ENCODE measurements at places on chromosomes 7 and 10. TPM values are rescaled to one million over a fixed set of nuclear protein-coding genes. Genes with fewer than 3 reads are reported as not detected.

VSTM2A gene
- total RNA-seq: not detected

NKX2-3 gene
- not detected for total RNA-seq

ALKBH4 gene
- 5.3 TPM for total RNA-seq

TMEM140 gene
- total RNA-seq: 22.8 TPM

PLEKHS1 gene
- total RNA-seq: not detected

CHN2 gene
- 17.7 TPM for total RNA-seq

TWIST1 gene
- 1.4 TPM for total RNA-seq

MOGAT3 gene
- total RNA-seq: not detected

MNX1 gene
- total RNA-seq: not detected

ATOH7 gene
- total RNA-seq: not detected

OLAH gene
- 0.27 TPM for total RNA-seq

SPDYE8 gene
- not detected for total RNA-seq

GRID2IP gene
- not detected for total RNA-seq

WEE2 gene
- not detected for total RNA-seq

SPRN gene
- not detected for total RNA-seq

GPR158 gene
- total RNA-seq: not detected

VWDE gene
- total RNA-seq: not detected

ANKRD61 gene
- not detected for total RNA-seq

ZNF518A gene
- total RNA-seq: 10.0 TPM

EPHB6 gene
- 2.6 TPM for total RNA-seq

PPP3CB gene
- total RNA-seq: 64.1 TPM

FKBP9 gene
- total RNA-seq: 120 TPM

GNAI1 gene
- 11.3 TPM for total RNA-seq

FOXP2 gene
- total RNA-seq: 2.3 TPM

LIPK gene
- not detected for total RNA-seq

SPOCK2 gene
- total RNA-seq: 9.6 TPM

LRRC17 gene
- total RNA-seq: 1.0 TPM

ADAMTS14 gene
- 0.16 TPM for total RNA-seq

SMO gene
- 5.0 TPM for total RNA-seq

FAM171A1 gene
- total RNA-seq: 10.3 TPM

MYOF gene
- 30.4 TPM for total RNA-seq

BMPER gene
- 2.3 TPM for total RNA-seq

BNIP3 gene
- 158 TPM for total RNA-seq

HMX2 gene
- total RNA-seq: not detected

PDE1C gene
- 181 TPM for total RNA-seq

ODAD2 gene
- not detected for total RNA-seq

RHOBTB1 gene
- 13.0 TPM for total RNA-seq

SEPTIN14 gene
- total RNA-seq: not detected

TRPV5 gene
- total RNA-seq: not detected

IL2RA gene
- 2.3 TPM for total RNA-seq

ZWINT gene
- 2.0 TPM for total RNA-seq

EFCAB10 gene
- not detected for total RNA-seq

EIF5AL1 gene
- total RNA-seq: 0.13 TPM

GPR15LG gene
- total RNA-seq: not detected
